Mesenchymal stem cell (in vitro differentiated cells and primary cell): ENCODE measurements at places on chromosomes 6 and 20.

GRCh38 chr6:65988006-65988405 lies 281.0 kb upstream of the EYS start:
- DNase-seq = no peak

GRCh38 chr20:49668181-49668877 lies 45.3 kb downstream of the B4GALT5 start:
- no peak for DNase-seq

DNA sequence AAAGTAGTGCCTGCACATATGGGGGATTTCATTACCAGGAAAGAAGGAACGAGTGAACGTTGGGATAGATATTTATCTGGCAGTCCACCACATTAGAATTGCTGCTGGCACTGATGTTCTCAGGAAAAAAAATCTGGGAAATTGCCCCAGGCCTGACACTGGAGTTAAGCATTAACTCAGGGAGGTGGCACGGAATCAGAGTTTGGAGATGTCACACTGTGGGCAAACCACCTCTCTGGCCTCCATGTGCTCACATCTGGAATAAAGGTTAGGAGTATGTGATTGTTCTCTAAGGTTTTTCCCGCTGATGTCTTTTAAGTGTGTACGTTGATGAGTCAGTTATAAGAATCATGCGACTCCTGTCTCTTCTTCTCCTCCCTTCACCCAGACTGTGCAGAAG lies 7.9 kb downstream of the TGM3 start:
- no peak for DNase-seq

DNA sequence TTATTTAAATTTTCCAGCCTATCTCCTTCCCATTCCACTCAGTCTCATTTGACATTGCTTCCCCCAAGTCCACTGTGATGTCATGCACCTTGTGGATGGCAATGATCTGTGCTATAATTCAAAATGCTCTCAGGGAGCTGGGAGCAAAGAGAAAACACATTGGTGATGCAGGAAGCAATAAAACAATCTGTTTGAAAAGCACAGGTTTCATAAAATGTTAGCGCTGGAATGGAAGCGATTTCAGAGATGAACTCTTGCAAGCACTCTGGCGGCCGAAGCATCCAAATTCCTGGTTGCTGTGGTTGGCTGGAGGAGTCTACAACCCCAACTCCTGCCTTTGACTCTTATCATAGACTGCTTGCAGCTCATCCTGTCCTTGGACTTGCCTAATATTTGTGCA lies 167.0 kb downstream of the GMPR start:
- peak; percentile 41 for DNase-seq

GRCh38 chr20:12740647-12741046 lies 268.1 kb upstream of the SPTLC3 start:
- no peak for DNase-seq

DNA sequence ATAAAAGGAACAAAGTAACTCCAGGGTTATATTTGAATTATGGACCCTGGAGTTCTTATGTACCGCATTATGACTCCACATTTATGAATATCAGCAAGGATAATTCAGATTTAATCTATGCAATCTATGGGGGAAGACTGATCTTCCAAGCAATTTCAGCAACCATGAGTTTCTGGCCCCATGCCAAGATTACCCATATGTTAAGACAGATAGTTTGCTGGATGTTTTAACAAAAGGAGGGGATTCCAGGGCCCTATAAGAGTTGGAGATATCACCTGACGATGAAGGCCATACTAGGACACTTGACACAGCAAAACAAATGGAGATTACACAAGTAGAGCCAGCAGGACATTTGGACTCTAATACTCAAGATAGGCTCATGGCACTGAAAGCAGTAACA lies 45.9 kb upstream of the PLN start:
- peak; percentile 7 for DNase-seq
